ENCODE measurements at places on chromosomes 5 and 9. TPM values are rescaled to one million over a fixed set of nuclear protein-coding genes. Genes with fewer than 3 reads are reported as not detected.

Gene PFN3
- total RNA-seq: not detected

Gene NRARP
- 0.40 TPM for total RNA-seq

Gene FREM1
- 0.14 TPM for total RNA-seq

Gene SUSD3
- not detected for total RNA-seq

Gene MLANA
- total RNA-seq: not detected

Gene NR5A1
- not detected for total RNA-seq

Gene CANX
- 1,359 TPM for total RNA-seq

Gene BTNL8
- total RNA-seq: 0.71 TPM

Gene NSG2
- not detected for total RNA-seq

Gene CCDC107
- 5.7 TPM for total RNA-seq

Gene CRB2
- 0.26 TPM for total RNA-seq

DNA sequence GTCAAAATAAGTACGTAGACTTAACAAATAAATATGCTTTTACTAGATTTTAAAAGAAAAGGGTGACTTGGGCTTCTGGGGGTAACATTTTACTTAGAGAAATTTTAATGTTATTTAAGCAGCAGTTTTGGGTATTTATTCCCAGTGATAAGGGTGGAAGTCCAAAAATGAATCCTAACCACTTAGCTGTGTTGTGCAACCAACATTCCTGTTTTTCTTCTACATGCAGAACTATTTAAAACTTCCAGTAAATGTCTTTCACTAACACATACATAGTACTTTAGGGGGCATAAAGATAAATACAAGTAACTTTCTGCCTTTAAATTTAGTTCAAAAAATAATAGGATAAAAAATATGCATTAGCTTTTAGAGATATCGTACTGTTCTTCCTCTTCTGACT is 436.7 kb downstream of the CTNND2 start:
- no peak for DNase-seq

GRCh38 chr9:131287359-131287758 is 2.2 kb upstream of the PLPP7 start:
- no peak for DNase-seq

DNA sequence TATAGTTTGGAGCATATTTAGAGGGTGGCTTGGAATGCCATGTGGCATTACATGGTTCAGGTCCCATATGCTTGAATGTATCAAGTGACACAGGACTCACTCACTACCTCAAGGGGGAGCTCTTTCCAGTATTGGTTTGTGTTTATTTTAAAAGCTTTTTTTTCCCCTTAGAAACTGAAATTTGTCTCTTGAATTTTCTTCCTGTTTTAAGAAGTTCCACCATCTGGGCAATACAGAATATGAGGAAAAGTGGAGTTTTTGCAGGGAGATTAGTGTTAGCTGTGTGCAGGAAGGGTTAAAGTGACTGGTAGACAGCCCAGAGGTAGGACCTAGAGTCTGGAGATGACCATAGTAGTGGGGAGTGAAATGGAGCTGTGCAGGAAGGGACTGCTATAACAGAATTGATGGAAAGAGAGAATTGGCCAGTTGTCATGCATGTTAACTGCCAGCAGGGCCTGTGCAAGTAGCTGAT is 36.6 kb downstream of the CTNNA1 start:
- DNase-seq: peak; percentile 30

DNA sequence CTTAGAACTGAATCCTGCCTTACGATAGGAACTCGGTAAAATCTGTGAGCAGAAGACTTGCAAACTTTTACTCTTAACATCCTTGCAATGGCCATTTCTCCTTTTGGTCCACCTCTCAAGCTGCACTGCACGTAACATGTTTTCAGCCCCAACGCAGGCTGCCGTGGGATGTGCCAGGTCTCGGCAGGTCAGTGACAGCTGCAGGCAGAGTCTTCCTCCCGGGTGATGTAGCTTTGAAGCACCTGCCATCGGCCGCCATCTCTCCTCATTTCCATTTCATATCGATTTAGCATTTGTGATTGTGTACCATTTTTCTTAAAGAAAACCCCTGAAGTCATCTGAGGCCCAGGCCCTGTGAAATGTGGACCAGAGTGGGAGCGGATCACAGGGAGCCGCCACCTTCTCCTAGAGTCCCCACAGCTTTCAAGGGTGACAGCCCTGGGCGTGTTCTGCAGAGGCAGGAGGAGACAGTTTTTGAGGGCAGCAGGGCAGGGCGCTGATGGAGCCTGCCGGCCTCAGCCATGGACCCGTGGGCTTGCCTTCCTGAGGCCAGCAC is 25.8 kb upstream of the LPCAT1 start:
- no peak for DNase-seq

- no peak for DNase-seq
Observed at GRCh38 chr5:148563021-148563420, 91.3 kb downstream of the HTR4 start.

- no peak for DNase-seq
Observed at GRCh38 chr5:14258840-14259239, 115.7 kb downstream of the TRIO start.

DNA sequence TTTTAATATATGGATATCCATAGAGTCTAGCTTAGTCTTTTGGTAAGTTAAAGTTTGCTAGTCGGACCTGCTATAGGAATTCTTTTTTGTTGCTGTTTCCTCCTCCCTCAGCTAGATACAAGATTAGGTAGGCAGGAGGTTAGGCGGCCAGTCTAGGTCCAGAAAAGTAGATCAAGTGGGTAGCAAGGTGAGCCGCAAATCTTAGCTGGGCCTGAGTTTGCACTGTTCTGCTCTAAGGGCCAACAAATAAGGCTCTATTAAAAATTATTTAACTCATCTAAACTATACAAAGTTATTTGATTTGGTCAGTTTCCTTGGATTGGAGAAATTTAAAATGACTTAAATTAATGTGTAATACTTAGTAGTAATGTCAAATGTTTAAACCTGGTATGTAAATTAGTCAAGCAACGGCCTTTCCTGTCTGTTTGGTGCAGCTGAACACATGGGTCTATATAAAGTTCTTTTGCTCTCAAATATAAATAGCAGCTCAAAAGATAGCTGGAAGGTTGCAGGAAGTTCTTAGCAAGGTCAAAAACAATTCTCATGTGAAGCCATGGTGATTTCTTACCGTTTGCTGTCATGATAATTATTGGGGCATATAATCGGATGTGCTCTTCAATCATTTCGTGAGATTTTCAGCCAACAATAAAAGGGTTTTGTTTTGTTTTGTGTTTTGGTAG is 72.0 kb downstream of the PRKACG start:
- DNase-seq: no peak

- DNase-seq: peak; percentile 84
Observed at GRCh38 chr5:140041492-140042392, 1.4 kb downstream of the NRG2 start.

DNA sequence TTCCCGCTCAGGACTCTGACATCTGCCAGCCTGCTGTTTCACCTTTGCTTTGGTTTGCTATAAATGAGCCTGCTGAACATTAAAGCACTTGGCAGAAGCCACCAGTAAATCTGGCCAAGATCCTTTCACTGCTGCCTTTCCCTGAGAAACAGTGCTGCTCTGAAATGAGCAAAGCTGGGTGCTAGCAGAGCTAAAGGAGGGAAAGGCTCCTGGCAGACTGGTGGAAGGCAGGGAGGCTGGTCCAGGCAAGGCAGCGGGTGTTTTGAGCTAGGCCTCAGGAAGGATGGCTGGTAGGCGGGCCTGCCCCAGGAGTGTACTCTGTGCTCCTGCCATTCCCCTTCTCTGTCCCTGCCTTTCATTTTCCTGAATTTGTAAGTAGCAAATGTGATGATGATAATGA is 52.5 kb upstream of the PTGS1 start:
- DNase-seq: no peak

GRCh38 chr9:69319324-69320025 is 5.5 kb upstream of the ENTREP1 start:
- DNase-seq: no peak

DNA sequence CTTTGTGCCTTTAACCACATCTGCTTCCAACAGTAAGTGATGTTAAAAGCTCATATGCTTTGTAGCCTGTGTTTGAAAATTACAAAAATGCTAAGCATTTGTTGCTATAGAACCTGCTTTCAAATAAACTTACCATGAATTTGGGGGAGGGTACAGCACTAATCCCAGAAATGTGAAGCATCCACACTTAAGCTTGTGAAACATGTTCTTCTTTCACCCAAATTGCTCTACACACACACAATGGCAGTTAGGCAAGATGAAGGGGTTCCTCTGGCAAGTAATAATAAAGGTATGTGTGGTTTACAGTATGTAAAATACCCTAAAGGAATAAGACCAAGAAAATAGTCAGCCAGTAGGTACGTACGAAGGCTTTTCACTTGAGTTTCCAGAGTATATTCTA is 165.6 kb downstream of the SMARCA2 start:
- no peak for DNase-seq

GRCh38 chr9:74653410-74654080 is 156.4 kb downstream of the RORB start:
- no peak for DNase-seq

DNA sequence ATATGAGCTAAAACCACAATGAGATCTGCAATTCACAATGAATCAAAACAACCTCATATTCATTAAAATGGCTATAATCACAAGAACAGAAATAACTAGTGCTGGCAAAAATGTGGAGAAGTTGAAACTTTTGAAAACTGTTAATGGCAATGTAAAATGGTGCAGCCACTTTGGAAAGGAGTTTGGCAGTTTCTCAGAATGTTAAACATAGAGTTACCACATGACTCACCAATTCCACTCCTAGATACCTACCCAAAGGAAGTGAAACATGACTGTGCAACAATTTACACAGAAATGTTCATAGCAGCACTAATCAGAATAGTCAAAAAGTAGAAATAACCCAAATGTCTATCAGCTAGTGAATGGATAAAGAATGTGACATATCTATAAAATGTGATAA is 862.2 kb downstream of the DTWD2 start:
- DNase-seq: peak; percentile 40

DNA sequence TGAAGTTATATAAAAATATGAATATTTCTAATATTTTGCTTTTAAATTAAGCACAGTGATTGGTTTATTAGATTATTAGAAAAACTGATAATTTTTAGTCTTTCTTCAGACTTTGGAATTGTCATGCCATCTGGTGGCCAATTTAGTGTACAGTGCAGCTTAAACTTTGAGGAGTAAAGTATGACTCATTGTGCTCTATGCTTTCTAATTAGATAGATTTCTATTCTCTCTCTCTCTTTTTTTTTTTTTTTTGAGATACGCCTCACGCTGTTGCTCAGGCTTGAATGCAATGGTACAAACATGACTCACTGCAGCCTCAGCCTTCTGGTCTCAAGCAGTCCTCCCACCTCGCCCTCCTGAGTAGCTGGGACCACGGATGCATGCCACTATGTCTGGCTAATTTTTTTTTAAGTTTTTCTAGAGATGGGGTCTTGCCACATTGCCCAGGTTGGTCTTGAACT is 42.1 kb upstream of the GPR21 start:
- peak; percentile 92 for DNase-seq

GRCh38 chr5:116572350-116573278 is 2.0 kb downstream of the SEMA6A start:
- DNase-seq: no peak

Data from A172 (cell line).